ENCODE measurements at places on chromosomes 12 and 14. TPM values are rescaled to one million over a fixed set of nuclear protein-coding genes. Genes with fewer than 3 reads are reported as not detected.
A peak's percentile ranks its signal among the peaks of the same experiment; 100 is the strongest.

The PIANP gene
- total RNA-seq = 0.88 TPM

The FITM1 gene
- total RNA-seq = 2.9 TPM

The RD3L gene
- total RNA-seq = not detected

The RPL6 gene
- 1,742 TPM for total RNA-seq

The ADCY6 gene
- total RNA-seq = 0.76 TPM

The BORCS5 gene
- total RNA-seq = 28.0 TPM

DNA sequence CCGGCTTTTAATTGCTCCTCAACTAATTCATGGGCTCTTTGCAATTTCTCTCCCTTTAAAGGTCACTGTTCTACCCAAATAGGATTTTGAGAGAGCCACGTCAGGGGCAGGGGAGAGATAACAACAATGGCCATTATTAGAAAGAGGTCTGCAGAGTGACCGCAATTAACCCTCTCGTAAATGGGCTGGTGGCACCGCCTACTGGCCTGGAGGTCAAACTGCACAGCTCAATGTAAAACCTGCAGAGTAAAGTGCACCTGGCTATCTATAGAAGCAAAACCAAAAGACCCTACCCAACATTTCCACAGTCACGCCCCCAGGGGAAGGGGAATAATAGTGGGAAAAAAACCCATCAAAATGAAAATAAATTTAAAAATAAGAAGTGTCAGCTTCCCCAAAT, 21.6 kb upstream of the CLEC4E start:
- H3K27me3 ChIP-seq = peaks cover 4% of the 10 kb centered on the region
- no peak overlapping the region for H3K4me3 ChIP-seq
- no peaks in the 10 kb centered on the region for H3K4me1 ChIP-seq
- no peak overlapping the region for H3K27ac ChIP-seq
- H3K36me3 ChIP-seq = no peaks in the 10 kb centered on the region

DNA sequence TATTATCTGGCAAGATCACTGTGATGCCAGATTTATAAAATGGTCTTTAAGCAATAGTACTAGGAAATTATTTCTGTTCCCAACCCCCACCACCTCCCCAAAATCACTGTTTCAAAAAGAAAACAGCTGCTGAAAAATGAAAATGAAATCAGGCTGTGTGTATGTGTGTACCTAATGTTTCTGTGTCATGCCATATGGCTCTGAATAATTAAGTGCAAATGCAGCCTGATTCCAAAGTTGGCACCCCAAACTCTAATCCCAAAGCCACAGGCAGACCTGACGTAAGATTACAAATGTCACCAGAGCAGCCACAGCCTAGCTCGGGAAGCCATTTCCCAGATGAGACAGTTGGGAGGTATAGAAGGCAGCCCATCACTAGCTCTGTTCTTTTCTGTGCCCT, 175.5 kb downstream of the MED13L start:
- H3K36me3 ChIP-seq = peaks cover 2% of the 10 kb centered on the region
- no peak overlapping the region for H3K4me3 ChIP-seq
- no peaks in the 10 kb centered on the region for H3K27me3 ChIP-seq
- DNase-seq = no peak
- no peak overlapping the region for H3K27ac ChIP-seq

- DNase-seq = no peak
- no peaks in the 10 kb centered on the region for H3K36me3 ChIP-seq
- H3K4me1 ChIP-seq = no peaks in the 10 kb centered on the region
- no peak overlapping the region for H3K4me3 ChIP-seq
- H3K27me3 ChIP-seq = no peaks in the 10 kb centered on the region
These were observed 140.9 kb downstream of the ESRRB start for GRCh38 chr14:76516884-76517283.

GRCh38 chr14:85587151-85587711, 57.3 kb downstream of the FLRT2 start:
- no peak overlapping the region for H3K4me3 ChIP-seq
- DNase-seq = no peak
- H3K27ac ChIP-seq = no peak overlapping the region
- no peaks in the 10 kb centered on the region for H3K27me3 ChIP-seq
- no peaks in the 10 kb centered on the region for H3K4me1 ChIP-seq

DNA sequence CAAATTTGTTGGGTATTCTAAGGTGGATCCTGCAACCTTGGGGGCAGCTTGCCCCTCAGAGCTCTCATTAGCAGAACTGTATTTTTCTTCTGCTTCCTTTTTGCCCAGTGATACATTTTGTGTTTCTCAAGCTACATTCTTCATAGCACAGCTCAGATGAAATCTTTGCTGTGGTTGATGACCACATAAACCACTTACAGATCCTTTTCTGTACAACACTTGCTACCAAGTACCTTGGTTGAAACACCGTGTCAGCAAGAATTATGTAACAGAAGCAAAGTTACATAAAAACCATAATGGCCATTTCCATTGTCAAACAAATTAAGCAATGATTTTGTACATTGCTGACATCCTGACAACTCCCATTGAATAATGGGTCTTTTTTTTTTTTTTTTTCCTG, 9.7 kb upstream of the PLBD1 start:
- H3K4me3 ChIP-seq = no peak overlapping the region
- no peaks in the 10 kb centered on the region for H3K36me3 ChIP-seq
- H3K4me1 ChIP-seq = peaks cover 15% of the 10 kb centered on the region
- H3K27ac ChIP-seq = no peak overlapping the region
- H3K27me3 ChIP-seq = no peaks in the 10 kb centered on the region

DNA sequence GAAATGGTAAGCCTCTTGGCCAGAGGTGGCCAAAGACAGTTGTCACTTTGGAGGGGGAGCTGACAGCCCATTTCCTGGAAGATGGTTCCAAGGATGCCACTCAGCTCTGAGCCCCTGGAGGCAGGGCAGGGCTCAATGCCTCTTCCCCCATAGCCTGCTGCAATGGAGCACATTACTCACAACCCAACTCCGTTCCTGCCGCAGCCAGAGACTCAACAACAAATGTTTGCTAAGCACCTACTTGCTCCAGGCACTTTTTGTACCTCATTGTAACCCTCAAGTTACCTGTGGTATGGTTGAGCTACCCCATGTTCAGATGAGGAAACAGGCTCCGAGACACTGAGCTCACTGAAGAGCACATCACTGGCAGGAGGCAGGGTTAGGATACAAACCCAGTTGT, 19.5 kb downstream of the IRF2BPL start:
- no peaks in the 10 kb centered on the region for H3K27me3 ChIP-seq
- H3K27ac ChIP-seq = no peak overlapping the region
- H3K4me1 ChIP-seq = peaks cover 13% of the 10 kb centered on the region
- no peaks in the 10 kb centered on the region for H3K36me3 ChIP-seq

DNA sequence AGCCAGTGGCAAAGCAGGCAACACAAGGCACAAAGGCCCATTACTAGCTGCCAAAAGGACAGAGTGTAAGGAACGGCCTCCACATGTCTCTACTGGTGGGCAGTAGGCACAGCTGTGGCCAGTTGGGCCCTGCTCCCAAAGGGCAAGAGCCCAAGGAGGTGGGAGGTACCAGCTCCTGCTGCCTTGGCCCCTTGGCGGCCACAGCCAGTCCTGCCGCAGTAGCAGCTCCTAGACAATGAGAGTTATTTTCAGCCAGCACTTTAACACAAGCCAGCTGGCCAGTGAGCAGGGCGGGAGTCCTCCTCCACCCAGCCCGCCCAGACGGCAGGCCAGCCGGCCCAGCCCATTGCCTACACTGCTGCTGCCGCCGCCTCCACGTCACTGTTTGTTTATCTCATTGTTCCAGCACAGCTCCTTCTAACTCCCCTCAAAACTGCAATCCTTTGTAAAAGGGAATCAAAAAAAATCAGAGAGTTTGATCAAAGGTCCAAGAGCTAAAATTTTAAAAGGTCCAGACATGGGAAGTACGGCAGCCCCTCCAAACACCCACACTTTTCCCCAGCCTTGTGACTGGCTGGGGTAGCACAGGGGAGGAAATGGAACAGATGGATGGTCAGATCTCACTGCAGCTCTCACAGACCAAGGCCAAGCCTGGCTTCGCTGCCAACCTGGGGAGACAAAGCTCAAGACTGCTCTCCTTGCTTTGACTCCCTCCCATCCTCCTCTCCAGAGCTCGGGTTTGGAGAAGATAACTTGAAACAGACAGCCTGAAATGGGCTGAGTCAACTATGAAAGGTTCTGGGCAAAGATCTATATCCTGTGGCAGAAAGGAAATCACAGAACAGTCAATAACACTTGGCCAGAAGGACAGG, 33.5 kb downstream of the FMNL3 start:
- H3K4me3 ChIP-seq = peak overlapping the region; percentile 5
- DNase-seq = peak; percentile 27
- peaks cover 64% of the 10 kb centered on the region for H3K4me1 ChIP-seq
- no peaks in the 10 kb centered on the region for H3K36me3 ChIP-seq

DNA sequence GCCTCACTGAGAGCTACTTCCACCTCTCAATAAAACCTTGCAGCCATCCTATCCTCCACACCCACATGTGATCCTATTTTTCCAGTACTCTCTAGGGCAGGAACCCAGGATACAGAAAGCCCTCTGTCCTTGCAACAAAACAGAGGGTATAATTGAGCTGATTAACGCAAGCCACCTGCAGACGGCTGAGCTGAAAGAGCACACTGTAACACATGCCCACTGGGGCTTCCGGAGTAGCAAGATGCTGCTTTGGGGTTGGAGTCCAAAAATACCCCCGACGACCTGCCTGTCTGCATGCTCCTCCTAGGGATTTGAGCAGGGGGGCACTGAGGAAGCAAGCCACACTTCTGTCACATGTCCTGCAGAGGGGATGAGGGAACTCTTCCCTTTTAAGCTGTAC, 401.1 kb upstream of the FOXG1 start:
- H3K4me1 ChIP-seq = no peaks in the 10 kb centered on the region
- H3K27me3 ChIP-seq = no peaks in the 10 kb centered on the region
- no peak overlapping the region for H3K4me3 ChIP-seq
- DNase-seq = no peak
- H3K36me3 ChIP-seq = no peaks in the 10 kb centered on the region

DNA sequence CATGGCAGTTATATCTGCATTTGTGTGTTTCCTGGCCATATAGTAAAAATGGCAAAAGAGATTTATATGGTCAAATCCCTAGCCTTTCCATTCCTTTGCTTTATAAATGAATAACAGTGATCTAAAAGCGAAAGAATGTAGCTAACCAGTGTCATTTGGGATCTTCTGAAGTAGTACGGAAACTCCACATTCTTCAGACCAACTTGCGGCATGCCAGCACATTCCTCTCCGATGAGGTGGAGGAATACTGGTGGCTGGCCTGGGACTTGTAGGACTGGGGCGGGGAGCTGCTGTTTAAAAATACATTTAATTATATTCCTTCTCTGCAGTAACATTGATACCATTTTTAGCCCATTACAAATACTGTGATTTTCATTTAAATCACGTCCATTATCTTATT, 85.3 kb downstream of the SAMD4A start:
- H3K36me3 ChIP-seq = no peaks in the 10 kb centered on the region
- DNase-seq = no peak
- peaks cover 15% of the 10 kb centered on the region for H3K27me3 ChIP-seq
- no peak overlapping the region for H3K4me3 ChIP-seq
- no peak overlapping the region for H3K27ac ChIP-seq

DNA sequence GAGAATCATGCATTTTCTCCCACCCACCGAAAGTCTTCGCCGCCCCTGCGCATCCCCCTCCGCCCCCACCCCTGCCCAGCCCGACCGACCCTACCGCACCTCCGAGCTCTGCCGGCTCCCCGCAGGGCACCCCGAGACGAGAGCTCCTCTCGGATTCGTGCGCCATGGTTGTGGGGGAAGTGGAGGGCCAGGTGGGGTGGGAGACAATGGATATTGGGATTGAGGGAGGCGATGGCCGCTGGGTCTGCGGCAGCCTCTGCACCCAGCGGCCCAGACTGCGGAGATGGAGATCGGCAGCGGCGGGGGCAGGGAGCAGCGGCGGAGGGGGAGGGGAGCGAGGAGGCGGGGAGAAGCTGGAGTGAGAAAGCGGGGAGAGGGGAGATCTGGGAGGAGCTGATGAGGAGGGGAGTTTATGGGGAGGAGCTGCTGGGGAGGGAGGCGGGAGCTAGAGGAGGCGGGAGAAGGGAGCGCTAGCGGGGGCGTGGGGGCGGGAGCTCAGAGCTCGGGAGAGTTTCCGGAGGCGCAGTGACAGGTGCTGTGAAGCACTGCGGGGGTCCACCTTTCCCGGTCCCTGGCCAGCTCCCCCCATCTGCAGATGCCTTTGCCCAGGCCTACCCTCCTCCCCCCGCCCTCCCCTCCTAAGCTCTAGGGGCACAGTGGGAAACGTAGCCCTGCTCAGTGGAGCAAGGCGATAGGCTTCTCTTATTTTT, at the start of gene SALL2:
Gene SALL2 (minus strand): TSS at position 385 of the 710 bp plus-strand sequence. CDS start 219 bp downstream, at position 166.
- peak; percentile 74 for DNase-seq
- H3K27ac ChIP-seq = no peak within 1 kb of the TSS
- peaks cover 3% of the 10 kb centered on the region for H3K36me3 ChIP-seq
- H3K27me3 ChIP-seq = no peaks in the 10 kb centered on the region

GRCh38 chr12:112938751-112939150, 477 bp downstream of the OAS3 start:
- no peaks in the 10 kb centered on the region for H3K27me3 ChIP-seq
- peaks cover 16% of the 10 kb centered on the region for H3K4me1 ChIP-seq
- H3K27ac ChIP-seq = peak overlapping the region; percentile 92
- peak overlapping the region; percentile 86 for H3K4me3 ChIP-seq
- no peak for DNase-seq
- H3K36me3 ChIP-seq = peaks cover 5% of the 10 kb centered on the region

- DNase-seq = no peak
- H3K4me1 ChIP-seq = no peaks in the 10 kb centered on the region
- no peaks in the 10 kb centered on the region for H3K36me3 ChIP-seq
- no peaks in the 10 kb centered on the region for H3K27me3 ChIP-seq
These were observed 101.9 kb downstream of the SLC8A3 start for GRCh38 chr14:70086685-70087379.

- H3K4me1 ChIP-seq = no peaks in the 10 kb centered on the region
- H3K36me3 ChIP-seq = peaks cover 4% of the 10 kb centered on the region
- no peak overlapping the region for H3K4me3 ChIP-seq
- DNase-seq = no peak
- no peak overlapping the region for H3K27ac ChIP-seq
These were observed 26.4 kb downstream of the SETD3 start for GRCh38 chr14:99454246-99454645.

GRCh38 chr14:100640471-100641273, 53.5 kb upstream of the BEGAIN start:
- peak; percentile 67 for DNase-seq
- no peaks in the 10 kb centered on the region for H3K36me3 ChIP-seq
- no peaks in the 10 kb centered on the region for H3K27me3 ChIP-seq

- H3K27me3 ChIP-seq = no peaks in the 10 kb centered on the region
- H3K4me3 ChIP-seq = no peak overlapping the region
- H3K27ac ChIP-seq = no peak overlapping the region
- no peak for DNase-seq
- H3K4me1 ChIP-seq = no peaks in the 10 kb centered on the region
These were observed 56.3 kb downstream of the SLC8B1 start for GRCh38 chr12:113278633-113279032.

- no peaks in the 10 kb centered on the region for H3K36me3 ChIP-seq
- no peak overlapping the region for H3K27ac ChIP-seq
- no peak overlapping the region for H3K4me3 ChIP-seq
- no peaks in the 10 kb centered on the region for H3K27me3 ChIP-seq
- no peaks in the 10 kb centered on the region for H3K4me1 ChIP-seq
These were observed 138.7 kb upstream of the MED13L start for GRCh38 chr12:116416166-116416565.
